ENCODE measurements at places on chromosomes 2 and 18.

- DNase-seq: no peak
These were observed 48.2 kb upstream of the LGALSL start for GRCh38 chr2:64405581-64406406.

DNA sequence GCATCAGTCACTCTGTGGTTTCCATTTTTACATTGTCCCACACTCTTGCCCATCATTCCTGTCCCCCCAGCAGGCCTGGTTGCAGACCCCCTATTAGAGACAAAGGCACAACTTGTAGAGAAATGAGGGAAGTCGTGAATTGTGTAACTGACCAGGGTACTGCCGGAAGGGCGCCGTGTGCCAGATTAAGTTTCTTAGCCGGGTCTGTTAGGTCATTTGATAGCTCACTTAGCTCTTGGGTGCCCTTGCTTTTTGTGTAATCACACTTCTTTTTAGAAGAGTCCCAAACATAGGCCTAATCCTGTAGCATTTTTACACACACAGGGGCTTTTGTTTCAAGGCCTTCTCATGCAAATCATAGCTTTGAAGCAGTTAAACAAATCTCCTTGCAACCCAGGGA lies 87.2 kb downstream of the CTAGE1 start:
- DNase-seq: no peak

- no peak for DNase-seq
These were observed 235.0 kb upstream of the RGPD4 start for GRCh38 chr2:107591561-107592279.

DNA sequence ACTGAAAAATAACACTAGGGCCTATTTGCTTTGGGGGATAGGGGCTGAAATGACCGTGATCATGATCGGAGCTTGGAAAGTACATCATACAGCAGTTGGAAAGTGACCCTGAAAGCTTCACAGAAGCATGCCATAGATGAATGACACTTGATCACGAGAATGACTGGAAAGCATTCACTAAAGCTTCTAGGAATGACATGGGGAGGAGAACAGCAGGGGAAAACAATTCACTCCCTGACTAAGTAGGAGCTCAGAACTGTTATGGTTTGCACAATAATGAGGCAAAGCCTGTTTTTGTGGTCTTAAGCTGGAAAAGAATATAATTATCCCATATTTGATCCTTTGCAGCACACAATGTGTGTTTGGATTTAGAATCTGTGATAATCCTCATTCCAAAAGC lies 237.5 kb downstream of the NOL4 start:
- no peak for DNase-seq

GRCh38 chr2:67642046-67642382 lies 244.9 kb downstream of the ETAA1 start:
- DNase-seq: peak; percentile 8

- no peak for DNase-seq
These were observed 81.5 kb upstream of the SLC66A3 start for GRCh38 chr2:11073776-11074175.

GRCh38 chr2:101512993-101513392 lies 38.1 kb upstream of the RFX8 start:
- DNase-seq: no peak

- no peak for DNase-seq
These were observed 185.8 kb upstream of the ARL4C start for GRCh38 chr2:234682492-234683228.

- no peak for DNase-seq
These were observed 718.7 kb upstream of the FAM98A start for GRCh38 chr2:34317797-34318196.

GRCh38 chr2:61177727-61178549 lies 15.9 kb downstream of the C2orf74 start:
- DNase-seq: no peak

GRCh38 chr2:1552611-1553010 lies 139.3 kb downstream of the TPO start:
- no peak for DNase-seq

DNA sequence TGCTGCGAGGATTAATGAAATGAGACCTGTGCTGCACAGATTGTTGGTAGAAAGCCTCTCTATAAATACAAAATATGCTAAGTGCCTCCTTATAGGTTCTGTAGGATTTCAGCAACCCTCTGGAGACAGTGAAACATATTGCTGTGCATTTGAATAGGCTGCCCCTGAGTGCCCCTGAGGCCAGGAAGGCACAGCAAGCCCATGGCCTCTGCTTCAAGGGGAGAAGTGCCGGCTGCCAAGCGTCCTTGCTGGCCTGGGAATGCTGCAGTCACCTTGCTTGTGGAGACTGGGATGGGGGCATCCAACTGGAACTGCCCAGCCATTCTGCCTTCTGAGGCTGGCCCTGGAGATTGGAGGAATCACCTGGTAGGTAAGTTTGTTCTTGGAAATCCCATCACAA lies 397.2 kb upstream of the SMIM21 start:
- DNase-seq: no peak

- no peak for DNase-seq
These were observed 53.0 kb downstream of the SKA1 start for GRCh38 chr18:50427896-50428295.

DNA sequence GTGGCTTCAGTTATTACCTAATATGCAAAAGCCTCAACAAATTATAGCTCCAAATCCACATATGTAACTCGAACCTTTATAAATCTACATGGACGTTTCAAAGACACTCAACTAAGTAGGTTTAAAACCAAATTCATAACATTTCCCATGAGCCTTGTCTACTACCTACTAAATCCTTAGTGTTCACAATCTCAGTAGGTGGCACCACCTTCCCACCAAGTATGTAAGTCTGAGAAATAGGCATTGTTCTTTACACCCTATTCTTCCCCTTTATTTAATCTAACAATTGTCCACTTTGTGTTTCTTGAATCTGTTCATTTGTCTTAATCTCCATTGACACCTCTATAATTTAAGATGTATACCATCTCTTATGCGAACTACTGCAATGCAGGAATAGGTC lies 4.6 kb downstream of the PIGN start:
- DNase-seq: no peak

DNA sequence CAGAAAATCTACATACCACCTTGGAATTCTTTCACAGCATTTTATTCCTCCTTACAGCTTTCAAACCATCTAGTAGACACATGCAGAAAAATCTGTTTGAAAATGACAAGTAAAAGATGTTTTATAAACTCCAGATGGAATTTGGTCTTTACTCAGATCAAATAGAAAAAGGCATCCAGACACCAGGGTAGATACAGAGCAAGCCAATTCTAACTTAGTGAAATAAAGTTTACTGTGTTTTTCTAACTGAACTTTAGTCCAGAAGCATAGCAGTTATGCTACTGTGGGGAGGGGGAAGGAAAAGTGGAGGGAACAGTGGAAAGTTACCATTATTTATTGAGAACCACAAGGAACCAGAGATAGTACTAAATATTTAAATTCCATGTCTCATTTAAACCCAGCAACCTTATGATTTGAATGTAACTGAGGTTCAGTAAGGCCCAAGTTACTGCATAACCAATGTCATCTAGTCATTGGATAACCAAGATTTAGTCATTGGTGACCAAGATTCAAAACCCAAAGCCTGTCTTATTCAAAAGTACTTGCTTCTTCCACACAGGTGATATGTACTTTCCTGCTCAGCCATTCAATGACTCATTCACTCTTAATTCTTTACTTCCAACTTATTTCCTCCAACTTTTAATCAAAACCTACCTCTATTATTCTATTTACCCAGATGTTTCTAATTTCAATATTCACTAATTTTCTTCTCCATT lies 57.7 kb downstream of the RAD51AP2 start:
- DNase-seq: no peak

DNA sequence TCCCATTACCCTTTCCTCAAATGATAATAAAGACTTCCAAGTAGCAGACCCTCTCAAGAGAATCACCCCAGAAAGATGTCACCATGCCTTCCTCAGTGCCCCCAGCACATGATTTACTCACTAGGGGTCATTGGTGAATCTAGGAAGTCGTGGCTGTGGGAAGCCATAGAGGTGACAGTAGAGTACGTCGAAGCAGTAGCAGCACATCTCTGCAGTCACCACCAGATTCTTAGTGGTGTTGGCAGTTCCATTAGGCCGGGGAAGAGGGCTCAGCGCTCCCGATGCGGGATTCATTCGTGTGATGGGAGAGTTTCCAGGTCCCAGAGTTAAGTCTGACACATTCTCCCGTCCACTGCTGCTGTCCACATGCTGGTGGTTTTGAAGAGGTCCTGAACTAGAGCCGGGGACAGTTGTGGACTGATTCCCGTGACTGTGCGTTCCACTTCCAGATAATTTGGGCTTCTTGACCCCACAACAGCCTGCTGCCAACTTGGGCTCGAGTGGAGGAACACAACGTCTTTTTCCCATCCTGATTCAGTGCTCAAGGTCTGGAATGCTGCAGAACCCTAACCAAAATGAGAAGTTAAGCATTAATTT lies 12.0 kb downstream of the AMMECR1L start:
- no peak for DNase-seq

DNA sequence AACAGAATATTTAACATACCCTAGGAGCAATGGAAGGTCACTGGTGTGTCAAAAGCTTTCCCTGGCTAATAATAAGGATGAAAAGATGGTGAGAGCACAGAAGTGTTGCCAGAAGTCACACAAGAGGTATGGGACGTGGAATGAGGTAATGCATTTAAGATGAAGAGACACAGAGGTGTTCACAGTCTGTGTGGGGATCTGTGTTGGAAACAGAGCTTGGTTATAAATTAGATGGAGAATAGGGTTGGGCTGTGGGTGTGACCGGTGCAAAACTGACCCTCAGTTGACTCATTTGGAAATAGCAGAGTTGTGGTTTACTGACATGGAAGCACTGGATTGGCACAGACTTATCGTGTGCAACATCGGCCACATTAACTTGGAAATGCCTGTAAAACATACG lies 372.5 kb downstream of the SATB2 start:
- DNase-seq: no peak

DNA sequence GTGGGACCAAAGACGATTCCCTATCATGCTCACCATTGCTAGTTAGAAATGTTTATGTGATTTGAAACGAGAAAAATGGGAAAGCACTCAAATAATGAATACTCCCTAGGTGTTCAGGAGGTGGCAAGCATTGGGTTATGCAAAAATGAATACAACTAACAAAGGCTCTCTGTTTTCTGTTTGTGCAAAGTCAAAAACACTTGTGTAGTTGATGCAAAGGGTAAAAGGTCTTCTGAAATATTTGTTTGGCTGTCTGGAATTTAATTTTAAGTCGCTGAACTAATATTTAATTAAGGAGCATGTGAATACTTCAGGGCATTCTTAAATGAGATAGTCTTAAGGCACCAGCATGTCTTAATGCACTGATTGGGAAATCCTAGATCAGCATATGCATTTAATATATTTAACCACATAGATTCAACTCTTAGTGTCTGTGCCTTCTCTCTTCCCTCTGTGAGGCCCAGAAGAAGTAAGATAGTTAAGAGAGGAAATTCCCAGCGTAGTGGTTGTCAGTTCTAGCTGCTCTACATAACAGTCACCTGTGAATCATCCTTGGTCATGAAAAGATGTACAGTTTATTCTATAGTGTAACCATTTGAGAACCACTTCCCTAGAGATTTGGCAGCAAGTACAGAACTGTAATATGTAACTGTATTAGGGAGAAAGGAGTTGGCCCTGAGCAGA lies 111.9 kb downstream of the EPC2 start:
- no peak for DNase-seq

- DNase-seq: no peak
These were observed 155.2 kb downstream of the FBXO15 start for GRCh38 chr18:73992242-73993022.

DNA sequence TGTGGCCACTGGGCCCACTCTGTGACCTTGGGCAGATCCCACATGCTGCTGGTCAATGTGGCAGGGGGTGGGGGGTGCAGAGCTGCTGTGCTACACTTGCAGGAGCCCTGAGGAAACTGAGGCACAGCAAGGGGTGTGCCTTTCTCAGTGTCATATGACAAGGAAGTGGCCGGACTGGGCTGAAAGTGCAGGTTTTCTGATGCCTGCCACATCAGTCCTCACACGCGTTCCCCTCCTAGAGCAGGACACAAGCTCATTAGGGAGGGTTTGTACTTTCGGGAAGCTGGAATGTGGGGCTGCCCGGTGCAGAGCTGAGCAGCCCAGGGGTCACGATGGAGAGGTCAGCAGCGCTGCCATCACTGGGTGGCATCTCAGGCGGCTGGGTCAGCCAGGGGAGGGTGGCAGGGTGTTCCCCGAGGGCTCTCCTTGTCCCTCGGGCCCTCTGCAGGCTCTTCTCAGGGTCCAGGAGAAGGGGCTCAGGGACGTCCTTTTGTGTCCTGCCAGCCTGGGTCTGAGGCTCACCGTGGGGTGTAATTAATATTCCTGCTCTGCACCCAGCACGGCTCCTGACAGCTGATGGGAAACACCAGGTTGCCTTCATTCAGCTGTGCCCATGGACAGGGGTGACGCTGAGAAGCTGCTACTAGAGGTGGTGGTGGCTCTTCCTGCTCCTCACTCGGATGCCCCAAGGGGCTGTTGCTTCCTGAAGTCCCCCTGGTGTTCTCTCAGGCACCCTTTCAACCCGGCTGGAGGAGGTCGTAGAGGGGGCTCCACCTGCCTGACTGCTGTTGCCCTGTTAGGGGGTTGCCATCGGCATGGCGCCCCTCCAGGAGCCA lies 62.1 kb upstream of the HDAC4 start:
- DNase-seq: no peak

DNA sequence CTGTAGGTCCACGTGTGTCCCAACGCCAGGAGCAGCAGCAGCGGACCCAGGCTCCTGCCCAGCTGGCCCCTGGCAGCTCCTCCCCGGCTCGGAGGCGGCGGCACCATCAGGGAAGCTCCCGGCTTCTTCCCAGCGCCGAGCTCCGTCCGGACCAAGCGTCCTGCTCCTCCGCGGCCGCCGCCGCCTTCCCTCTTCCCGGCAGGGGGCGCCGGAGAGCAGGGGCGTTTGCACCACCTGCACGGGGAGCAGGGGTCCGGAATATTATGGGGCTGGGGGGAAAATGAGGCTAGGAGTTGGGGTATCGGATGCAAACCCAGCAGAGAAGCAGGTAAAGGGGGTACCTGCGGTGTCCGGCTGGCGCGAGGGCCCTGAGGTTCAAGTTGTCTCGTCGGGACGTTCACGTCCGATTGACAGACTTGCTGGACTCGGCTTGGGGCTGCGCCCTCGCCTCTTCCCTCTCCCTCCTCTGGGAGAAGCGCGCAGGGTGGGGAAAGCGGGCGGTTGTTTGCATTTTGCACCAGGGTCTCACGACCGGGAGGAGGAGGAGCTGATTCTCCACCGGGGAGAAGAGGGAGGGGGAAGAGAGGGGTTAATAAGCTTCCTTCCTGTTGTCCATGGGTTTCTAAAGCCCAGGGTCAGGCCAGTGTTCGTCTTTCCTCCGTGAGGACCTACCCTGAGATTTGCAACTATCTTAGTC lies at the start of gene CCBE1:
Gene CCBE1, minus strand, starts transcription at position 188 of the 697 bp plus-strand sequence.
- peak; percentile 70 for DNase-seq

- no peak for DNase-seq
These were observed 958.9 kb downstream of the DCDC2C start for GRCh38 chr2:4662161-4662779.

GRCh38 chr2:185219981-185220380 lies 518.6 kb upstream of the FSIP2 start:
- no peak for DNase-seq

- DNase-seq: no peak
These were observed 32.9 kb upstream of the ITPRID2 start for GRCh38 chr2:181858600-181858999.

GRCh38 chr2:5764041-5764440 lies 71.9 kb downstream of the SOX11 start:
- DNase-seq: no peak

- no peak for DNase-seq
These were observed 28.6 kb upstream of the FHL2 start for GRCh38 chr2:105427485-105427884.

GRCh38 chr2:238169708-238170251 lies 11.0 kb downstream of the ERFE start:
- no peak for DNase-seq

- no peak for DNase-seq
These were observed 524.2 kb upstream of the TCF4 start for GRCh38 chr18:56112013-56112749.

Data from HEK293T (cell line).